ENCODE measurements at places on chromosomes 1 and 21.

- no peak for DNase-seq
These were observed 5.5 kb downstream of the PARS2 start for GRCh38 chr1:54758678-54759348.

GRCh38 chr1:15095496-15095875 lies 58.1 kb upstream of the TMEM51 start:
- no peak for DNase-seq

DNA sequence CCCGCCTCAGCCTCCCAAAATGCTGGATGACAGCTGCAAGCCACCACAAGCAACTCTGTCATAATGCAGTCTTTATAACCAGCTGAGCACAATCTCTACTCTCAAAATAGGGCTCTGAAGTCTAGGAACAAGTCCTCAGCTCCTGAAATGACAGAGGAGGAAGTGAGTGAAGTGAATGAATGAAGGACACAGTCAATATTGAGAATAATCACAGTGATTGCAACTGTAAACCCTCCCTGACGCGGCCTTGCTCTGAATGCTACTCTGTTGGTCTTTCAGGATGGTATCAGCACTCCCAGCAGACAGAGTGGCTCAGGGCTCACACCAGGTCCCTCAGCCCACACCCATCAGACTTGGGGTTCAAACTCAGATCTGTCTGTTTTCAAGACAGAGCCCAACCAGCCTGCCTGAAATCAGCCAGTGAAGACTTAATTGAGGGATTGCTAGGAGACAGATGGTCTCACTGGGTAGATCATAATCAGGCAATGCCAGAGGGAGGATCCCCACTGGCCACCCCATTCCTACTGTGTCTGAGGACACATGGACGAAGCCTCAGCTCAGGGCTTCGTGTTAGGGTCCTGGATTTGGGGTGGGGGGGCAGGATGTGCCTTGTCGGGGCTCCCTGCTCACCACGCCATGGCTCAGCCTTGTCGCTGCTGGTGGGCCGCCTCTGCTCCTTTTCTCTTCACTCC lies 20.9 kb downstream of the RNF187 start:
- DNase-seq: no peak

- no peak for DNase-seq
These were observed 49.7 kb upstream of the HSD17B7 start for GRCh38 chr1:162740755-162741154.

DNA sequence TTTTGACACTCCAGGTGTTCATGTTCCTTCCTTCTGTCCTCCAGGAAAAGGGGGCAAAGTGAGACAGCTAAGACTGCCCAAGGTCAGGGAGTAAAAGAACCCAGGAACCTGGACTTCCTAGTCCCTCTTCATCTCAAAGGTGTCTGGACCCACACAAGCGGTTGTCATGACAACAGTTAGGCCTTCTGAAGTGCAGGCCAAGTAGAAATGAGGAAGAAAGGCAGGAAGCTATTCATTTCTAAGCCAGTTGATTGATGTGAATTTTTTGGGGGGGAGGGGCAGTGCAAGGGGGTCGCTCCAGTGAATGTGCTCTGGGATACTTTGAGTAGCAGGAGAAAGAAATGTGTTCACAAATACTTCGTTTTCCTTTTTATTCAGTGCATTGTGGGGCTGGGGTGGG lies 114.3 kb downstream of the NAV1 start:
- DNase-seq: no peak
